ENCODE measurements at places on chromosomes 6 and 20. TPM values are rescaled to one million over a fixed set of nuclear protein-coding genes. Genes with fewer than 3 reads are reported as not detected.
A peak's percentile ranks its signal among the peaks of the same experiment; 100 is the strongest.

The OPRM1 gene
- total RNA-seq = not detected

GRCh38 chr6:10382728-10383330 is 32.0 kb downstream of the TFAP2A start:
- H3K4me3 ChIP-seq = peak overlapping the region; percentile 12
- DNase-seq = no peak
- H3K4me1 ChIP-seq = peaks cover 12% of the 10 kb centered on the region
- H3K27ac ChIP-seq = no peak overlapping the region
- peaks cover 34% of the 10 kb centered on the region for H3K27me3 ChIP-seq

The PNLDC1 gene
- total RNA-seq = not detected

DNA sequence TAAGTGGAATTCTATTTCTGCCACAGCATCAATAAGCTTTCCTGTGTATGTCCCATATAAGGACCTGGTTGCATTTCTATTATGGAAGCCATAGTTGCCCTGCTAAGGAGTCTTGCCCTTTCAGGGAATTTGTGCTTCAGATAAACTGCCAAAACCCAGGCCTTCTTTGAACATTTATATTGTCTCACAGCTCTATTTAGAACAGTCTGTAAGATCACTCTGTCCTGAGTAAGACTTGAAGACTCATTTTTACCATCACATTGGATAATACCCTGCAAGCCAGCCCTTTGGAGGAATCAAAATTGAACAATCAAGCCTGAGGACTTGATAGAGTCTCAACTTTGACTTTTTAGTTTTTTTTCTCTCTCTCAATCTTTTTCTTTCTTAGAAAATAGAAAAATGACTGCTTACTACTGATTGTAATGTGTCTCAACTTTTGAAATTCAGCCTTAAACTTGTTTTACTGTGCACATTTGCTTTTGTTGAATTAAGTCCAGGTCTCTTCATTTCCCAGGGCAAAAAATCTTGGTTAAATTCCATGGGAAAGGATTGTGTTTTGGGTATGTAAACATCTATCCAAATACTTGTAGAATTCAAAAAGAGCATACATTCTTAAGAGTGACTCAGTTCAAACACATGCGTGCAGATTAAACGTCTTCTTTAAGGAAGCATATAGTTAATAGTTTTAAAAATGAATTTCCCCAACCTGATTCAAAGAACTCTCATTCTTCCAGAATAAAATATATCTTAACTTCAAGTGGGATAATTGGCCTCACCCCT is 91.2 kb downstream of the PLCB1 start:
- H3K36me3 ChIP-seq = no peaks in the 10 kb centered on the region
- H3K4me1 ChIP-seq = peaks cover 11% of the 10 kb centered on the region
- DNase-seq = no peak

DNA sequence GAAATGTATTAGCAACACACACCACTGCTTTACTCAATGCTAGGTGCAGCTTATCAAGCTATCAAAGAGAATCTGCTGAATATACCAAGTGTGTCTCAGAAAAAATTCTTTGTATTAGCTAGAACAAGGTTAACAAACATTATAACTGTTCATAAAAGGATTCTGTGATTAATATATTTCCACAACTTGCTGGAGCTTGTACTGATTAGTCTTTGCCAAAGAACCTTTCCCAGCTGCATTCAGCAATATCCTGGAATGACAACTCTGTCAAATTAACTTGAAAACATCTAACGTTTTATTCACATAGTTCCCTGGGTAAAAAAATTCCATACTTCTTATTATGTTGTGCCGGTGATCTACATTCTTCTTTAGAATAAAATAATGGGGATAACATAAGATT is 252.7 kb downstream of the FOXC1 start:
- H3K27ac ChIP-seq = no peak overlapping the region
- H3K4me3 ChIP-seq = no peak overlapping the region
- H3K27me3 ChIP-seq = no peaks in the 10 kb centered on the region
- peaks cover 48% of the 10 kb centered on the region for H3K4me1 ChIP-seq
- H3K36me3 ChIP-seq = no peaks in the 10 kb centered on the region

GRCh38 chr6:80988286-80988685 is 764.2 kb downstream of the TENT5A start:
- H3K4me3 ChIP-seq = no peak overlapping the region
- H3K27ac ChIP-seq = no peak overlapping the region
- no peaks in the 10 kb centered on the region for H3K27me3 ChIP-seq
- no peaks in the 10 kb centered on the region for H3K36me3 ChIP-seq
- no peak for DNase-seq

- no peaks in the 10 kb centered on the region for H3K27me3 ChIP-seq
- H3K4me3 ChIP-seq = no peak overlapping the region
- H3K27ac ChIP-seq = no peak overlapping the region
- H3K4me1 ChIP-seq = peaks cover 8% of the 10 kb centered on the region
Observed at GRCh38 chr6:166483026-166483425, 100.3 kb upstream of the MPC1 start.

- no peaks in the 10 kb centered on the region for H3K36me3 ChIP-seq
- no peak for DNase-seq
- H3K4me1 ChIP-seq = no peaks in the 10 kb centered on the region
- H3K27ac ChIP-seq = no peak overlapping the region
- no peak overlapping the region for H3K4me3 ChIP-seq
Observed at GRCh38 chr6:135667691-135668455, 170.3 kb upstream of the AHI1 start.

DNA sequence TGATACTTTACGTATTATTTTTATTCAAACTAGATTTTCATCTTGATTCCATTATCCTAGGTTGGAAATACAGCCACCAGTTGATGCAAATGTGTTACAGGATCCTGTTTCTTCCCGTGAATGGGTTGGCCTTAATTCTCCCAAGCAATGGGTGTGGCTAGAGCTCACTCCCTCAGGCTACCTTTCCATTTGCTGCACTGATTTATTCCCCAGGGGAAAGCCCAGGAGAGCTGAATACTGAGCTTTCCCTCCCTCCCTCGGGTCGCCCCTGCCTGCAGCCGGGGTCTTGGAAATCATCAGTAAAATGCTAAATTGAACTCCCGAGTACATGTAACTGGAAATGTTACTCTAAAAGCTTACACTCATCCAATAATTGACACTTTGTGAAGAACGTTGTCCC is 9.9 kb downstream of the SMOC2 start:
- H3K36me3 ChIP-seq = no peaks in the 10 kb centered on the region
- H3K4me1 ChIP-seq = peaks cover 84% of the 10 kb centered on the region
- peak overlapping the region; percentile 88 for H3K27ac ChIP-seq
- no peaks in the 10 kb centered on the region for H3K27me3 ChIP-seq
- no peak overlapping the region for H3K4me3 ChIP-seq
- no peak for DNase-seq

GRCh38 chr20:15716256-15716655 is 857.0 kb downstream of the KIF16B start:
- no peaks in the 10 kb centered on the region for H3K36me3 ChIP-seq
- no peaks in the 10 kb centered on the region for H3K4me1 ChIP-seq
- DNase-seq = no peak
- H3K27me3 ChIP-seq = no peaks in the 10 kb centered on the region
- H3K4me3 ChIP-seq = no peak overlapping the region

DNA sequence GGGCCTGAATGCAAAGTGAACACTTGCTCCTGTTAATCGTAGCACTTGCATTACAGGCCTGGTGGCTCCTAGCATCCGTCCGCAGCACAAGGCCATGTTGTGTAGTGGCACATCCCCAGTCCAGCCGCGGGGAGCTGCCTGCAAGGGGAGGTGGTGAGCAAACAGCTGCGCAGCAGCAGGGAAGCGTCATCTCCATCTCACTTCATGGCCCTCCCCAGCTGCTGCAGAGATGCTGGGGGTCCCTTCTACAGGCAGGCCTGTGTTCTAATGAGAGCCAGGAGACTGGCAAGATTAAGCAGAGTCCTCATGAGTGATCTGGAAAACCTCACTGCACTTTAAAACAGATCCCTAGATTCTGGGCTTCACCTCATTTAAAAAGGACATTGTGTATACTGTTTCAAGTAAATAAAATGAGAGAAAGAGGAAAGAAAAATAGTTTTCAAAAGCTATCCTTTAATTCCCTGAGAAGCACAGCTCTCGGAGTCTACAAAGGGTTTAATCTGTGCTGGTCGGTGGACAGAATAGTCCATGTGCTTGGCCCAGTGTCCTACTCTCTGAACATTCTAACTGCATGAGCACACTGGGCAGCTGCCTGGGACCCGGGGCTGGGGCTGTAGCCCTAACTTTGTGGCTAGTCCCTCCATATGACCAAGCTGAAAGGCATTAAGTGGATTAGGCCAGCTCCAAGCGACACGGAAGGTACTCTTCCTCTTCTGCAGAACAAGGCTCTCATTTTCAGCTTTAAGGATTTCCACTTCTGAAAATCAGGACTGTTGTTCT is 125.8 kb downstream of the LY86 start:
- no peak overlapping the region for H3K4me3 ChIP-seq
- H3K4me1 ChIP-seq = peaks cover 7% of the 10 kb centered on the region
- no peaks in the 10 kb centered on the region for H3K27me3 ChIP-seq
- no peaks in the 10 kb centered on the region for H3K36me3 ChIP-seq

- no peaks in the 10 kb centered on the region for H3K36me3 ChIP-seq
- no peak overlapping the region for H3K4me3 ChIP-seq
- DNase-seq = no peak
- H3K27me3 ChIP-seq = no peaks in the 10 kb centered on the region
Observed at GRCh38 chr6:134822920-134823709, 126.8 kb downstream of the ALDH8A1 start.

The RING1 gene
- 17.3 TPM for total RNA-seq
